ENCODE measurements at places on chromosomes 2 and 18. TPM values are rescaled to one million over a fixed set of nuclear protein-coding genes. Genes with fewer than 3 reads are reported as not detected.

Gene PTPRN
- not detected for total RNA-seq

Gene ZNF521
- total RNA-seq, result 18.1 TPM

Gene CDH2
- 16.9 TPM for total RNA-seq

Gene AMMECR1L
- total RNA-seq, result 10.9 TPM

Gene MERTK
- 13.4 TPM for total RNA-seq

Gene HNMT
- total RNA-seq, result 5.5 TPM

Gene RBFA
- 37.7 TPM for total RNA-seq

Gene FRZB
- total RNA-seq, result 0.15 TPM

All from mammary microvascular endothelial cell (primary cell).